B cell (primary cell): ENCODE measurements at places on chromosomes 2 and 18. TPM values are rescaled to one million over a fixed set of nuclear protein-coding genes. Genes with fewer than 3 reads are reported as not detected.

Gene ST8SIA5
- total RNA-seq = not detected in 2 replicates

Gene SUCLG1
- 31.8 and 33.6 TPM in 2 replicates for total RNA-seq

Gene FER1L5
- not detected in 2 replicates for total RNA-seq

Gene OXER1
- 3.3 and 4.0 TPM in 2 replicates for total RNA-seq

Gene LIMS2
- total RNA-seq = 4.2 and 6.7 TPM in 2 replicates

Gene PROKR1
- total RNA-seq = not detected in 2 replicates

Gene SPEG
- 0.10 and 0.74 TPM in 2 replicates for total RNA-seq

DNA sequence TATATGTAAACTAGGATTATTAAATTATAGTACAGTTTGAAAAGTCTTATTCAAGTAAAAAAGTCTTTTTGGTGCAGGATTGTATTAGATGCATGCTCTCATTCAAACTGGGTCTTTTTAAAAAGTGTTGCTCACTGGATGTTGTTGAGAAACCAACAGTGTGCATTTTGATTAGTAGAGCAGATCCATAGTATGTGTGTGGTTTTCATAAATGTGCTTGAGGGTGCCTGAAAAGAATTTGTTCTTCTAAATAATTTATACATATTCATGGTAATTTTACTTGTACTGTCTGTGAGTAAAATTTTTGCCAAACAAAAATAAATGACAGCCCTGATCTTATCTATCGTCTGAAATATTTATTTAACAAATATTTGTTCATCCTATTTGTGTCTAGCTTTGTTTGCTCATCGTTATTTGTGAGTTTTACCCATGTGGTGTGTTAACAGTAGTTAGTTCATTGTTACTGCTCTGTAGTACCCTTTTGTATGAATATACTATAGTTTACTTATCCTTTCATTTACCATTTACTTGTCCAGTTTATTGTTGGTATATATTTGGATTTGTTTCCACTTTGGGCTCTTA is 50.4 kb downstream of the PTPN4 start:
- no peak overlapping the region for H3K27ac ChIP-seq
- H3K27me3 ChIP-seq = no peaks in the 10 kb centered on the region
- H3K4me1 ChIP-seq = no peaks in the 10 kb centered on the region
- DNase-seq = no peak

DNA sequence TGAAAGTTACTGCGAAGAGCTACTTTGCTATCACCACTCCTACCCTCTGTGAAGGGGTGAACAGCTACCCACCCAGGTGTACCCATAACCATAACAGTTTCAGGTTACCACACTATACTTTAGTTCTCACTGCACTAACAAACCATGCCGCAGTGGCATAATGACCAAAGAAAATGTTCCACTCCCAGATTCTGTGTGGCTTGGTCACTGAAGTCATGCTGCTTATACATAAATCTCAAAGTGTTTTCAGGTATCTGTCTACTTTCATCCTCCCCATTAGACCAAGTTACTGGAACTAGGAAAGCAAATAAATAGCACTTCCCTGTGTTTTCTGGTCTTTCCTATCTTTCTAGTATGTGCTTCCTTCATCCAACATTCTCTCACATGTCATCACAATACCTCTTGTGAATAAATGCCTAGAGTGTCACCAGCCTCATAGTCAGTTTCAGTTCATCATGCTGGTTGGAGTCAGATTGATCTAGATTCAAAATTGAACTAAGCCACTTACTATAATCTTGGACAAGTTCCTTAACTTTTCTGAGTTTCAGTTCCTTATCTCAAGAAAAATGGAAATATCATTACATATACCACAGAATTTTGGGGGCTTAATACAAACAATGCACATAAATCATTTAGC is 293.6 kb downstream of the FSIP2 start:
- H3K4me3 ChIP-seq = no peak overlapping the region
- no peaks in the 10 kb centered on the region for H3K36me3 ChIP-seq
- no peak for DNase-seq
- no peak overlapping the region for H3K27ac ChIP-seq
- H3K4me1 ChIP-seq = no peaks in the 10 kb centered on the region

GRCh38 chr2:43399515-43400264 is 173.3 kb upstream of the ZFP36L2 start:
- H3K27me3 ChIP-seq = no peaks in the 10 kb centered on the region
- H3K27ac ChIP-seq = no peak overlapping the region
- H3K4me3 ChIP-seq = no peak overlapping the region
- DNase-seq = no peak

DNA sequence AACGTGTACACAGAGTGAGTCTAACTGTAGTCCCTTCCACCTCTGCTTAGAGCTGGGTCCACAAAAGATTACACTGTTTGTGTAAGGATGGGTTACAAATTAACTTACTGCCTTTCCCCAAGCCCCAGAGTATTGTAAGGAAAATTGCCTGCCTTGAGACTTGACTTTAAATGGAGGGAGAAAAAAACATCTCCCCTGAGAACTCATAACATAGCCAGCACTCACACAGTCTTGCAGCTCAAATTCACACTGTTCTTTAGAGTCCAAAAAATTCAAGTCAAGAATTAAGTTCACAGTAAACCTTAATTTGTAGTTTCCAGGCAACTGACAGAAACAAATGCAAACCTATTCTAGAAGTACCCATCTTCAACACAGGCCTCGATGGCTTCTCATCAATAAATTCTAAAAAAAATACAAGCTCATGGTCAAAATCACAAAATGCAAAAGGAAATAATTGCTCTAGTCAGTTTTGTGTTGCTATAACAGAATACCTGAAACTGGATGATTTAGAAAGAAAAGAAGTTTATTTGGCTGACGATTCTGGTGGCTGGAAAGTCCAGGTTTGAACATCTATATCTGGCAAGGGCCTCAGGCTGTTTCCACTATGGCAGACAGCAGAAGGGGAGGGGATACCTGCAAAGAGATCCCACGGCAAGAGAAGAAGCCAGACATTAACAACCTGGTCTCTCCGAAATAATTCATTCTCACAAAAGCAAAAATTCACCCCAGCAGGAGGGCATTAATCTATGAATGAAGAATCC is 34.6 kb upstream of the TMEM17 start:
- no peaks in the 10 kb centered on the region for H3K4me1 ChIP-seq
- H3K36me3 ChIP-seq = no peaks in the 10 kb centered on the region
- no peak overlapping the region for H3K4me3 ChIP-seq
- no peak for DNase-seq
- H3K27me3 ChIP-seq = no peaks in the 10 kb centered on the region
- no peak overlapping the region for H3K27ac ChIP-seq

DNA sequence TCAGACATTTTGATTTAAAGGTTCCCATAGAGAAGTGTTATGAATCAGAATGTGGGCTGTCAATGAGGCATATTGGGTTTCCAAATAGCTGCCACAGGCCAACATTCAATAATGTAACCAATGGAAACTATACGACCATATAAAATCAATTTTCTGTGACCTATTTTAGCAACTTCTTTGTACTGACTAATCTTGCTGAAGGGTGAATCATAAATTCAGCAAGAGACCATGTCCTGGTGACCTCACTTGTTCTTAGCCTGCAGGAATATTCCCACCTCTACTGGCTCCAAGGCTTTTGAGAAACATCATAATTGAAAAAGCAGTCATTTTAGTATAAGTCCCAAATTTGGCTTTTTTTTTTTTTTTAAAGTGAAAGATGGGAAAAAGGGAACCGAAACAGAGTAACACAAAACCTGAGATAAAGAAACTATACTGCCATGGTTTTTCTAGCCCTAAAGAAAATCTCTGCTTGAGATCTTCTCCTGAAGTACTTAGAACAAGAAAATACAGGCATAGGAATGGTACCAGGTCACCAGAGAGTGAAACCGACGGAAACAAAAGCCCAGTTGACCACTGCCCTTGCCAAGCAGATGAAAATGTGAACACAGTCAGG is 32.1 kb downstream of the PLEKHM3 start:
- H3K4me1 ChIP-seq = peaks cover 7% of the 10 kb centered on the region
- peak overlapping the region; percentile 30 for H3K27ac ChIP-seq
- no peak overlapping the region for H3K4me3 ChIP-seq
- H3K27me3 ChIP-seq = no peaks in the 10 kb centered on the region
- H3K36me3 ChIP-seq = peaks cover 6% of the 10 kb centered on the region

DNA sequence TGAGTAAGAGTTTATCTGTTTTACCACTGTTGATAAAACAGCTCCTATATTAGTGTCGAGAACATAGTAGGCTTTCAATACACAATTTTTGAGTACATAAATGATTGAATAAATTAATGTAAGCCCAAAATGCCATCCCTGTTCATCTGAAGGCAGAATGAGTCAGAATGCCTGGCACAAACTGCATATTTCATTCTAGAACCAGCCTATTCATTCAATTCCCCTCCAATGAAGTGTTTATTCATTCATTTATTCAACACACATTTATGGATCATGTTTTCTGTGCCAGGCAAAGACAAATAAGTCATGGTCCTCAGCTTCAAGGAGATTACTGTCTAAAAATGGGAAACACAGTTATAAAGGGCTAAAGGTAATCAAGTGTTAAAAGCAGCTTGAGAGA is 22.8 kb upstream of the LCLAT1 start:
- H3K4me1 ChIP-seq = peaks cover 32% of the 10 kb centered on the region
- H3K27me3 ChIP-seq = no peaks in the 10 kb centered on the region
- no peak for DNase-seq

- no peaks in the 10 kb centered on the region for H3K27me3 ChIP-seq
- no peak for DNase-seq
- H3K36me3 ChIP-seq = no peaks in the 10 kb centered on the region
- peaks cover 53% of the 10 kb centered on the region for H3K4me1 ChIP-seq
- H3K4me3 ChIP-seq = no peak overlapping the region
Measured at GRCh38 chr2:10404324-10405143, 43.6 kb downstream of the ODC1 start.

DNA sequence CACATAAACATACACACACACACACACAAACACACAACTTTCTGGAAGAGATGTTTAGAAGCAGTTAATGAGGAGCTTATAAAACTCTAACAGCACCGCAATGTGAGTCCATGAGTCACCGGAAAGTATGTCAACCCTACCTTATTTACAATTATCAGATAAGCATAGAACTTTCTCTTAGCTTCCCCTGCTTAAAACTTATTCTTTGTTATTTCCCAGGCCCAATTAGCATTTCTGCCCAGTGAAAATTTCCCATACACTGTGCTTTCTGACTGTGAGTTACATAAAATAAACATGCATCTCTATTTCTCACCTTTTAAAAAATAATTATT is 737.6 kb downstream of the LRP1B start:
- H3K4me1 ChIP-seq = no peaks in the 10 kb centered on the region
- H3K4me3 ChIP-seq = no peak overlapping the region
- no peaks in the 10 kb centered on the region for H3K36me3 ChIP-seq
- H3K27ac ChIP-seq = no peak overlapping the region
- H3K27me3 ChIP-seq = no peaks in the 10 kb centered on the region
- no peak for DNase-seq

GRCh38 chr18:33923980-33924379 is 300.7 kb downstream of the NOL4 start:
- no peak for DNase-seq
- H3K27me3 ChIP-seq = no peaks in the 10 kb centered on the region
- no peaks in the 10 kb centered on the region for H3K4me1 ChIP-seq
- H3K4me3 ChIP-seq = no peak overlapping the region
- no peak overlapping the region for H3K27ac ChIP-seq
- H3K36me3 ChIP-seq = no peaks in the 10 kb centered on the region

- peaks cover 21% of the 10 kb centered on the region for H3K4me1 ChIP-seq
- DNase-seq = peak; percentile 76
- H3K36me3 ChIP-seq = no peaks in the 10 kb centered on the region
- H3K27ac ChIP-seq = no peak within 1 kb of the TSS
Measured at GRCh38 chr2:134718817-134719814, at the start of gene TMEM163. TSS of gene TMEM163 (minus strand) at chr2:134719000.

GRCh38 chr2:41180387-41180786 is 728.5 kb upstream of the SLC8A1 start:
- no peak for DNase-seq
- H3K4me3 ChIP-seq = no peak overlapping the region
- H3K27me3 ChIP-seq = no peaks in the 10 kb centered on the region
- no peaks in the 10 kb centered on the region for H3K36me3 ChIP-seq
